ENCODE measurements at places on chromosomes 12 and 14.
A peak's percentile ranks its signal among the peaks of the same experiment; 100 is the strongest.

- no peak for DNase-seq
Measured at GRCh38 chr12:117202556-117202955, 12.3 kb upstream of the FBXO21 start.

DNA sequence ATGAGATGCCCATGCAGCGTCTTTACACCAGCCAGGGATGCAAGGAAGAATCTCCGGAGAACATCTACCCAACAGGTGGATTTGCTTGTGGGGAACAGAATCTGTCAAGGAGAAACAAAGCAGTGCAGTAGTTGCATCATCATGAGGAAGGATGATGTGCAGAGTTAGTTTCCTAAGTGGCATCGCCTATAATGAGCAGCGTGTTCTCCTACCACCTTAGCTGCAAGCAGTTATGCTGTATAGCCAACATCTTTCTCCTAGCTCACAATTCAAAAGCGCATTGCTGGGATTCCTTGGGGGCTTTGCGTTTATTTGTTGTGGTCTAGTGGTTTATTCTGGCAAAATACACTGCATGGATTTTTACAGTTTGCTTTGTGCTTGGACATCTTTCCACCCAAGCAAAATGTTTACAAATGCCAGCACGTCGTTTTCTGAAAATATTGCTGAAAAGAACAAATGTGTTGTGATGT is 233.0 kb downstream of the RGS6 start:
- no peak for DNase-seq

DNA sequence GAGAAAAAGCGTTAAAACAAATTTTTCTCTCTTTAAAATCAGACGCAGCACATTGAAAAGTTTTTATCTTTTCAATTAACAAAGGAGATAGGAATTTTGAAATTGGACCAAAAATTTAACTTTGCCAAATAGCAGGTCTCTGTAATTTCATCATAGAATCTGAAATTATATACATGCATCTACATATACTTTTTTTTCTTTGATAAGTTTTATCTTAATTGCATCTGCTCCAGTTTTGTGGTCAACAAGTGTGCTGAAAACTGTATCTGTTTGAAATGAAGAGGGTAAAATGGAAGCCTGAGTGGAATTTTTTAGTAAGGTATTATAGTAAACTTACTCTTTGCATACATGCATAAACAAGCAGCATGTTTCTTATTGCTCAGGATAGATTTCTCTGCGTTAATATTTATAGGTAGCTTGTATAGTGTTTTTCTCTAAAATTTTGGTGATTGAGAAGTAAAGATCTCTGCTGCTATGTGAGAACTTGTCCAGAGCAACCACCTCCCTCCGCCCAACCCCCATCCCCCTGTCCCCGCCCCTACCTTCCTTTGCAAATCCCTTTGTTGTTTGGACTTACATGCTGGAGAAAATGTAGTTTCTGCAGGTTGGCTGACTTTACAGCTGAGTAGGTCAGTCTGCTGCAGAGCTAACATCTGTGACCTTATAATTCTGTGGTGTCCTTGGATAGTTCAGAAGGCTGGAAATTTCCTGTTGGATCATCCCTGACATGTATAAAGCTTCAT is 64.6 kb downstream of the VRK1 start:
- DNase-seq: no peak

- DNase-seq: no peak
Measured at GRCh38 chr12:126201981-126202537, 1136.8 kb downstream of the AACS start.

DNA sequence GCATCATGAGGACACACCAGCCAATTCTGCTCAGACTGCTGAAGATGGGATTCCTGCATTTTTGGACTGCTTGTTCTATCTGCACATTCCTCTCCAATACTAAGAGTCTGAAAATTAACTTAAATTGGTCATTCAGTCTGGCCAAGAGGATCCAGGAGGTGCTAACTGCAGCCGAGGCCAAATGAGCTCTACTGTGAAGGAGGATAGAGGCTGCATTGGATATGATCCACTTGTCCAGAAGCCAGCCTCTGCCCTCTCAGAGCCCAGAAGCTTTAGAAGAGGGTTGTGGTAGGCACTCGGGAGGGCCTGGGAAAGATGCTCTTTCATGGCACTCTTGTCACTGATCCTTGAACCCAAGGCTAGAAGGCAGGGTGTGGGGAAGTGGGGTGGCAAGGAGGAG is 37.1 kb upstream of the PLEK2 start:
- no peak for DNase-seq

DNA sequence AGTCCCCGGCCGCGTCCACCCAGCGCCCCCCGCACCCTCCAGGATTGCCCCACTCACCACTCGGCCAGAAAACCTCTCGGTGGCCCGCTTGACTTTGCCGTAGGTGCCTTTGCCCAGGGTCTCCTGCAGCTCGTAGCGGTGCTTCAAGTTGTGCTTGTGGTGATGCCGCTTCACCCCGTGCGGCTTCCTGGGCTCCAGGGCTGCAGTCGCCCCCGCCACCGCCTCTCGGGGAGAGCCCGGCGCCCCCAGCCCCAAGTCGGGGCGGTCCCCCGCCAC is 459 bp downstream of the NUAK1 start:
- DNase-seq: peak; percentile 4

DNA sequence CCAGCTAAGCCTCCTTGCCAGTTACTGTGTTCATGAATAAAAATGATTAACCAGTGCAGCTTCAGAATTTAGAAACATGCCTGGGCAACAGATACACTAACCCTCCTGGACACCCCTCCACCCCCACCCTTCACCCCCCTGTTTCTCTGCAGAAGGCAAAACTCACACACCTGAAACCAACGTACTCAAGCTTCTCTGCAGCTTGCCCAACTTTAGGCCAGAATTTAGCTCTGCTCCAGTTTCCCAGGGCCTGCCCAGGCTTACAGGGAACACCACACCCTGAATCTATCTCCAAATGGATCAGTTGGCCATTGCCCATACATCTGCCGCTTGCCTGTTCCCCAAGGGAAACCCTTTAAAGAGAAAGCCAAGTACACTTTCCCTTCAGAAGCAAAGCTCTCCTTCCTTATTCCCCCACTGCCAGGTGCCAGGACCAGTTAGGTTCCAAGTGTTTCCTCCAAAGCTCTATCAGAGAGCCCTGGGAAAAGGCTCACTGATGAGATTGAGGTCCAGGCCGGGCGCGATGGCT is 1.8 kb upstream of the SPPL3 start:
- DNase-seq: no peak

GRCh38 chr12:117367006-117367638 is 5.7 kb upstream of the NOS1 start:
- peak; percentile 27 for DNase-seq

GRCh38 chr12:49874142-49874897 is 29.4 kb downstream of the FAIM2 start:
- DNase-seq: no peak

DNA sequence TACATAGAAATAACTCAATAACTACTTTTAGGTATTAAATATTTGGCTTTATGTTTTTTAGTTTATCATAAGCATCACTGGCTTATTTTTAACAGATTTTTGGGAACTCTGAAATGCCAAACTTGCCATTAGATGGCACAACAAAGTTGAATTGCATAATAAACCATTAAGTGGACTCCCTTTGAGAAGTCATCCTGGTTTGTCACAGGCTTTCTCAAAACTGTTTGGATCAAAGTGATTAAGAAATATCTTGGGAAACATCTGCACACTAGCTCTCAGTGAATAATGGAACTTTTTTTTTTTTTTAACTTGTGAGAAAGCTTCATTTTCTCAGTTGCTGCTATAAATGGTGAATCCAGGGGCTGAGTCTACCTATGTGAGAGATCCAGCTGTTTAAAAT is 4.3 kb downstream of the SLC16A7 start:
- DNase-seq: no peak

Data from stimulated activated CD4-positive, alpha-beta T cell treated with anti-CD3 and anti-CD28 coated beads, Interleukin-4, amount 100 ng/mL, for 1 hour (primary cell).